ENCODE measurements at places on chromosomes 4 and X. TPM values are rescaled to one million over a fixed set of nuclear protein-coding genes. Genes with fewer than 3 reads are reported as not detected.

Gene PPEF2
- 0.15 TPM for total RNA-seq

Gene UGT2B17
- not detected for total RNA-seq

- no peak for DNase-seq
Observed at GRCh38 chr4:119034276-119035008, 101.2 kb upstream of the MYOZ2 start.

DNA sequence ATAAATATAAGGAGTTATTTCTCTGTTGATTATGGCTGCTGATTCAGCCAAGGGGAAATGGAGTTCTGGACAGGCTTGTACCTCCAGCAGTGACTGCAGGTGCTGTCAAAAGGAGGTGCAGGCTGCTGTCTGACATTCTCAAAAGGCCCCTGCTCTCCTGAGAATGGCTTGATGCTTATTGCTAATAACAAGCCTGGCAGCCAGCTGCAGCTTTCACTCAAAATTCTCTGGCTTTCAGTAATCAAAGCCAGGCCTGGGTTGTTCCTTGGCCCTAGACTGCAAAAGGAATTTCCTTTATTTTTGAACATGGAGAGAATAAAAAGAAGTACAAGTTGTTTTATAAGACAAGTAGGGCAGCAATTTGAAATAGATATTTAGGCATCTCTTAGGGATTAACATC is 575.9 kb downstream of the MID1IP1 start:
- no peak for DNase-seq

DNA sequence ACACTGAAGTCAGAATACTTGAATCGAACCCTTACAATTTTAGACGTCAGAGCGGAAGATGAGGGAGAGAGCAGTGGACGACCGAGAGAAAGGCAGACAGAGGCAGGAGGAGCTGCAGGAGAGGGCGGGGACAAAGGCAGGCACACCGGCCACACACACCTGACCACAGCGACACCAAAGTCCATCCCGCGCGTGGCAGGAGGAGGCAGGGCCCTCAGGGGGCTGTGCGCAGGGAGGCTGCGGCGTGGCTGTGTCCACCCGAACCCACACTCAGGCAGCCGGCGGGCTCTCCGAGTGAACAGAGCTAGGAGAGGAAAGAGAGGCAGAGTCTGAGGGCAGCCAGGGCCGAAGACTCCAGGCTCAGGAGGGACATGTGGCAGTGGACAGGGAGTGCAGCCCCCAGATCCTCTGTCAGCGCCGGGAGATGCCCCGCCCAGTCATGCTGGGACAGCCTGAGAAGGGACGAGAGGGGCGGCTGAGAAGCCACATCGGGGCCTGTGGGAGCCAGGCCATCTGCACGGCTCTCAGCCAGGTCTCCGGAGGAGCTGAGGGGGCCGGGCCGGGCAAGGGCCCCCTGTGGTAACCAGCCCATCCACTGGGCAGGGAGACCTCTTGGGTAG is 20.1 kb downstream of the GAK start:
- DNase-seq = no peak
